ENCODE measurements at places on chromosomes 2 and 18.

- DNase-seq = no peak
Observed at GRCh38 chr2:158489366-158490112, 32.8 kb downstream of the PKP4 start.

- no peak for DNase-seq
Observed at GRCh38 chr18:49238433-49239042, 221.9 kb downstream of the DYM start.

GRCh38 chr2:39665811-39666490, at the start of gene TMEM178A:
Gene TMEM178A, plus strand, starts transcription at chr2:39665917. Its CDS starts 58 bp downstream, at chr2:39665975.
- no peak for DNase-seq

DNA sequence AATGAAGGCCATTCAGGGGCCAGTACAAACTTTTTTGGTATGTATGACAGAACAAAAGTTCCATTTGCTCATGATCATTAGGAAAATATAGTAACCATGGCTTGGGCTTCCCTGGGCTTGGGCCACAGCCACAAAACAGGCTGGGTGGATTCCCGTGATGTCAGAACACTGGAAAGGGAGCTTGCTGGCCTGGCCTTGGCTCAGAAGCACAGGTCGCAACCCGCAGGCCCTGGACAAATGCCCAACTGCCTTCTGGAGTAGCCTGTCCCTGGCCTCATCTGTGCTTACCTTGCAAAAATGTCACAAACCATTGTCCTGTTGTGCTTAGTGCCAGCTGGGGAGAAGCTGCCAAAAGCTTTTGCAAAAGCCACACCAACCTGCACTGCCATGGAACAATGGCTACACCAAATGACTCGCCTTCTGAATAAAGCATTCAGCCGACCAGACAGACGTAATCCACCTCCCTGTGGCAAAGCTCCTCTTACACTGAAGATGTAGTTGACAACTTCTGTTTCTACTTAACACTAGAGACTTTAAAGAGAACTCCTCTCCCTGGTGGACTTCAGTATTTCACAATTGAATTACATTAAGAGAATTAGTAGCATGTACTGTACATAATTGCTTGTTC, 125.5 kb downstream of the ANKRD44 start:
- DNase-seq = no peak

DNA sequence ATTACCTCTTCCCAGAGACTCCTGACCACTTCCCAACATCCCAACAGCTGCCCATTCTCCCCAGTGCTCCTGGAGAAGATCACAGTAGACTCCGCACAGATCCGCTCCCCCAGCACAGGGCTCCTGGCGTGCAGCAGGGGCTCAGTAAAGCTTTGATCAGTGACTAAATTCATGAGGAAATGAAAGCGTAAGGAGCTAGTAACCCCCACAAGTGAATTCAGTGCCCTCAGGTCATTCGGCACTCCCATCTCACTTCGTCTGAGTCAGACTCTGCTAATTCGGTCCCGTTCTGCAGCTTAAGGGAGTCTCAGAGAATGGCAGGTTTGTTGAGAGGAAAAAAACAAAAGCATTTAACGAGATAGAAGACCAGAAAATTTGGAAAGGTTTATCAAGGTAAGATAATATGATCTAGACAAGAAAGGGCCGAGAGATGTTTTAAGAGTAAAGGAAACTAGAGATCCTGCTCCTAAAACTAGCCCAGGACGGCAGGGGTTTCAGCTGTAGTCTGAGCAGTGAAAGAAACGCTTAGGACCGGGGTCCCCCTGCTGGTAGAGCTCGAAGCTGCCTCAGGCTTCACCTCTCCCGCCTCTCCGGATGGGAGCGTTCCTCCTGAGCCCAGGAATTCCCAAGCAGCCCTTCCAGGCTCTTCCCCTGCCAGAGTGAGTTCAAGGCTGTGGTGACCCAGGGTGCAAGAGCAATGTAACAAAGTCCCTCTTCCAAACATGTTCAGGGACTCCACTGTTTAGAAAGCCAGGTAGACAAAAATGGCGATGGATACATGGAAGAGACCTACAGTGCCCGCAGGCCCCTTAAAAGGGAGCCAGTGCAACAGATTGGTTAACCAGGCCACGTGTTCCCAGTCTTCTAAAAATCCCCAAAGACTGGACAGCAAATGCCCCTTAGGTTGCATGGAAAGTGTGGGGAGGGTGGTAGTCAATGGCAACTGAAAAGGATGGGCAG, 127.3 kb downstream of the DNER start:
- no peak for DNase-seq

DNA sequence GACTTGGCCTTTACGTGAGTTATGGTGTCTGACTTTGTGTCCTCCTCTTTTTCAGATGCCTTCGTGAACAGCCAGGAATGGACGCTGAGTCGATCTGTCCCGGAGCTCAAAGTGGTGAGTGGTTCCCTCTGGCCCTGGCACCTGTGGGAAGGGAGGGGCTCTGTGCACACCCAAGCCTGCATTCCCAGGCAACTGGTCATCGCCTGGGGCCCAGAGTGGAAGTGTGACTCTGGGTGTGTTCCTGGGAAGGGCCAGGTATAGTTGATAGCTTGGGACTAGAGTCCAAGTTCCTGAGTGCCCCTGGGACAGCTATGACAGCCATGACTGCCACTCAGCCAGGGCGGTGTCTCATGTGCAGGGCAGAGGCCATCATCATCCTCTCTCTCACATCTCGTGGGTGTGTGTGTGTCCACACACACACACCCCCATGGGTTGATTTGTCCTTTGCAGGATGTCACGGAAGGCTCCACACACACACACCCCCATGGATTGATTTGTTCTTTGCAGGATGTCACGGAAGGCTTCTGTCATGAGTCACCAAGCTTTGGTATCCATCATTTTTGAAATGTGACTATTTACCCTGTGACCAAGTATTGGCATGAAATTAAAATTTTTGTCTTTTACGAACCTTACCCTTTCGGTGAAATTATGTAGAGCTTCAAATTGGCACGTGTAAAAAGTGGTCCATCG, 215.4 kb downstream of the AGAP1 start:
- DNase-seq = no peak

GRCh38 chr2:237066396-237066795, 19.3 kb upstream of the COPS8 start:
- no peak for DNase-seq

DNA sequence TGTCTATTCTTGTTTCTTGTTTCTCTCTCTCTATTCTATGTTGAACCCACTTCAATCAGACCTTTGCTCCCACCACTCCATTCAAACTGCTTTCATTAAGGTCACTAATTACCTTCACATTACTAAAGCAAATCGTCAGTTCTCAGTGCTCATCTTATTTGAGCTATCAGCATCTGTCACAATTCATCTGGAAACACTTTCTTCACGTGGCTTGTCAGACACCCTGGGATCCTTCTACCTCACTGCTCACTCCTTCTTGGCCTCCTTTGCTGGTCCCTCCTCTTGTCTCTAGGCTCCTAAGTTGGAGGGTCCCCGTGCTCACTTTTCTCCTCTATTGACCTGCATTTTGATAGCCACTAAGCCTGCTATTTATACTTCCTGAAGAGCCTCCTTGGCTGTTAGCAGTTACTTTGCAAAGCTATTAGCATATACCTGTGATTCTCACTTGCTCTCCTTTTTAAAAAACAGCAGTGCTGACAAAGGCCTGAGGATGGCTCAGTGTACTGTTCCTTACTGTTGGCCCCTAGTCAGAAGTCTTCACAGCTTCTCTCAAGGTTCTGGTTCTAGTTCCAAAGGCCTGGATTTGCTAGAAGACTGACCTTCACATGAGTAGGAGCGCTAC, 80.2 kb downstream of the PLEKHM3 start:
- DNase-seq = no peak

- DNase-seq = peak; percentile 70
Observed at GRCh38 chr2:50143822-50144575, 887.9 kb downstream of the NRXN1 start.

- no peak for DNase-seq
Observed at GRCh38 chr2:233919938-233920337, 2.8 kb downstream of the TRPM8 start.

DNA sequence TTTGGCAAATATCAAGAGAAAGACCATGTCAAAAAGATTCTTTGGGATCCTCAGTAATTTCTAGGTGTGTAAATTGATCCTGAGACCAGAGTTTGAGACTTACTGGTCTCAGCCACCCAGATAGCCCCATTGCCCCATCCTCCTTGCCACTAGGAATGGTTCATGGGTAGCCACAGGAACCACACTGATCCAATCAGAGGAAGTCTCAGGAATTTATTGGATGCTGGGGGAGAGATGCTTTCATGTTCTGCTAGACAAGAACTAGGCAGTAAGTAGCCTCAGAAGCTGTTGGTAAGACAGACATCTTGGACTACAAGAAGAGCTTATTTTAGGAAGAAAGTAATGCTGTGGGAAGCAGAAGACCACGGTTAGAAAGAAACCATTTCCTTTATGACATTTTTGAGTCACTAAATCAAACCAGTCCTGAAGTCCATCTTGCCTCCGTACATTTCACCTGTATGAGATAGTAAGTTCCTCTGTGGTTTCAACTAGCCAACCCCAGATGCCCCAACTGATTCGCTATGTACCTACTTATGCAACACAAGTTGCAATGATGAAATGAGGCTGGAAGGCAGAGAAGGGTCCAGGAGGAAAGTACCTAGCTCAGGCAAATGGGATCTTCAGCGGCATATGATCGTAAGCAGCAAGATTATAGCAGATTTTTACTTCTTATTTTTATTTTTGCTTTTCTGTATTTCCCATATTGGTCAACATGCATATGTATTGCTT, 3.6 kb upstream of the ST3GAL5 start:
- DNase-seq = no peak

DNA sequence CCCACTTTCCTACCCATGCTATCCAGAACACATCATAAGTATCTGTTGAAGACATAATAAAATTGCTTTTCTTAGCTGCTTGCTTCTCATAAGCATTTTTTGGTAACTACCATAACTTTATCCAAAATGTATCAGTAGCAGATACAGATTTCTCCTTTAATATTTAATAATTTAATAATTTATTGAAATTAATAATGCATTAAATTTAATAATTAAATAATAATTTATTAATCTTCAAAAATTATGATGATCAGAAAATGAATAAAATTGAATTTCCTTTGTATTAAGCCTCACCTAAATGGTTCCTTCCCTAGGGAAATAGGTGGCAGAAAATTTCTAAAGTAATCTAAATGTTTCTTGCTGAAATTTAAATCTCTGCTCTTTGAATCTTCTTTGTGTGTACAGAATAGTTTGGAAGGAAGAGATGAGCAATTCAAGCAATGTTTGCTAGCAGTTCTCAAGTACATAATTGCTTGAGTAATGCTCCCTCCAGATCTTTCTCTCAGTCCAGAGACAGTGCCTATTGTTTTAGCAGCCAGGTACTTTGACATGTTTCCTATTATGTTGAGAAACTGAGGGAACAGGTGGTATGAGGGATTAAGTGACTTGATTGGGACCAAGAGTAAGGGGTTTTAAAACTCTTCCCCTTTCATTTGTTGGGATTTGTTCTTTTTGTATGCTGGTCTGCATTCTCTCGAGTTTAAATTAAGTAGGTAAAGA, 123.1 kb upstream of the CYP26B1 start:
- DNase-seq = no peak

DNA sequence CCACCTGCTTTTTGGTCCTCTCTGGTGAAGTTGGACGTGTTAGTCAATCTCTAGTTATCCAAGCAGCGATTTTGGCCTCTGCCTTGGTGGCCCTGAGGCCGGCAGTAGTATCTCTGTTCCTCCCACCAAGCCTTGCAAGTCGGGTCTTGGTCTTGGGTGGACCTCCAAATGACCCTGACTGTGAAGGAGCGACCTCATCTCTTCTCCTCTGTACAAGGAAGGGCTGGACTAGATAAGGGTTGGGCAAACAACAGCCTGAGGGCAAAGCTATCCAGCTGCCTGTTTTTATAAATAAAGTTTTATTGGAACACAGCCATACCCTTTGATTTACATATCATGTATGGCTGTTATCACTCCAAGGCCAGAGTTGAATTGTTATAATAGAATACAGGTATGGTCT, 74.6 kb upstream of the FOSL2 start:
- DNase-seq = no peak

- DNase-seq = no peak
Observed at GRCh38 chr2:72104821-72105588, 42.7 kb downstream of the CYP26B1 start.

GRCh38 chr2:22902180-22902550, 482.8 kb upstream of the KLHL29 start:
- DNase-seq = no peak

GRCh38 chr2:105592288-105592687, 152.4 kb upstream of the NCK2 start:
- no peak for DNase-seq

- no peak for DNase-seq
Observed at GRCh38 chr2:236637686-236638569, 68.3 kb downstream of the ACKR3 start.

GRCh38 chr2:24351627-24351938, 8.8 kb downstream of the ITSN2 start:
- DNase-seq = no peak

GRCh38 chr2:215397632-215398341, 38.1 kb downstream of the FN1 start:
- DNase-seq = no peak

DNA sequence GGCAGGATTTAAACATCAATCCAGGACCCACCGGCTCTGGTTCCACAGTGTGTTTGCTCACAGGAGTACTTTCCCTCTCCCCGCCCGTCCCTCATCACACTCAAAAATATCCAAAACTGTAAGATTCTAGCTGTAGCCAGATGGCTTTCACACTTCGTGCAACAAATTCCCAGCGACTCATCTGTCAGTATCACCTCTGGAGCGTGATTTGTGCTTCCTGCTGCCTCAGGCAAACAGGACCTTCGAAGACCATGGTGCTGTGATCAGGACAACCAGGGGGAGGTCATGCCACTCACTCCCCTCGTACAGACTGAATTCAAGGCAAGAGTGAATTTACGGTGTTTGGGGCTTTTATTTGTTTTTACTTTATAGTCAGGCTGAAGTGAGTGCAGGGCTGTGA, 154.5 kb upstream of the PID1 start:
- DNase-seq = no peak

GRCh38 chr2:212595036-212595654, 56.5 kb upstream of the ERBB4 start:
- no peak for DNase-seq

GRCh38 chr2:134402410-134402809, 148.5 kb downstream of the MGAT5 start:
- no peak for DNase-seq

DNA sequence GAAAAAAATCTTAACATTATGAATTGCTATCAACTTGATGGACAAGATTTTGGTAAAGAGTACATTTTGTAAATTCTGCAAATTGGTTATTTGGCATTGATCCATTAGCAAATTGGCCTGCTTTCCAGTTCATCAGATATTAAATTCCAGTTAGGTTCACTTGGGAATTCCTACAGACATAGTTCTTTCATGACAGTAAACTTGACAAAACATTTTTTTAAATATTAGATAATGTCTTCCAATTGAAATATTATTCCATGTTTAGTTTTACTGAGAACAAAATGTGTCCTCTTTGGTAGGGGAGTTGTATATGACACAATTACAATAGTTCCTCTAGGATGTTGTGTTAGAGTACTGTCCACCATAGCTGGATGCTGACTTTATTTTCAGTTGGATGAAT, 141.9 kb downstream of the LCLAT1 start:
- DNase-seq = no peak
